ENCODE measurements at places on chromosomes 1 and 21. TPM values are rescaled to one million over a fixed set of nuclear protein-coding genes. Genes with fewer than 3 reads are reported as not detected.

The SPRR1A gene
- total RNA-seq, result not detected

The KRTAP12-2 gene
- not detected for total RNA-seq

The CD1D gene
- total RNA-seq, result 0.09 TPM

The SLAMF9 gene
- total RNA-seq, result not detected

The ATP1A4 gene
- 0.64 TPM for total RNA-seq

The TNFRSF4 gene
- total RNA-seq, result not detected

The SLC9A1 gene
- total RNA-seq, result 3.9 TPM

The TNFRSF8 gene
- total RNA-seq, result 0.54 TPM

The PDZK1 gene
- total RNA-seq, result 0.91 TPM

The CELA2A gene
- not detected for total RNA-seq

The C8A gene
- total RNA-seq, result not detected

The TSACC gene
- not detected for total RNA-seq

The C1QB gene
- total RNA-seq, result 7.0 TPM

The GBP4 gene
- total RNA-seq, result 0.91 TPM

The OR2T2 gene
- not detected for total RNA-seq

The SPRTN gene
- 14.4 TPM for total RNA-seq

The KCNH1 gene
- 12.1 TPM for total RNA-seq

The KLF18 gene
- total RNA-seq, result not detected

The RGS16 gene
- 6.6 TPM for total RNA-seq

The MAP1LC3C gene
- 1.00 TPM for total RNA-seq

The NFYC gene
- total RNA-seq, result 41.5 TPM

The GPR161 gene
- 59.3 TPM for total RNA-seq

The S100A7A gene
- not detected for total RNA-seq

The OR2M3 gene
- 0.27 TPM for total RNA-seq

The FBLIM1 gene
- total RNA-seq, result 8.9 TPM

The S100A7 gene
- not detected for total RNA-seq

The HES3 gene
- total RNA-seq, result not detected

The VSIG8 gene
- total RNA-seq, result 0.18 TPM

The GJA8 gene
- not detected for total RNA-seq

The S100A12 gene
- 1.3 TPM for total RNA-seq

The CTSS gene
- total RNA-seq, result 7.3 TPM

The VAMP4 gene
- total RNA-seq, result 18.5 TPM

The C8B gene
- total RNA-seq, result not detected

Data from cerebellum (tissue), 4 donors.